ENCODE measurements at places on chromosomes 16 and 17. TPM values are rescaled to one million over a fixed set of nuclear protein-coding genes. Genes with fewer than 3 reads are reported as not detected.
A peak's percentile ranks its signal among the peaks of the same experiment; 100 is the strongest.

Gene ENO3
- total RNA-seq: 7.5 TPM

Gene LITAFD
- total RNA-seq: not detected

GRCh38 chr17:72775919-72776318 is 316.6 kb downstream of the SLC39A11 start:
- no peak for DNase-seq

- no peak for DNase-seq
These were observed 218.5 kb upstream of the CIBAR2 start for GRCh38 chr16:85330694-85331188.

DNA sequence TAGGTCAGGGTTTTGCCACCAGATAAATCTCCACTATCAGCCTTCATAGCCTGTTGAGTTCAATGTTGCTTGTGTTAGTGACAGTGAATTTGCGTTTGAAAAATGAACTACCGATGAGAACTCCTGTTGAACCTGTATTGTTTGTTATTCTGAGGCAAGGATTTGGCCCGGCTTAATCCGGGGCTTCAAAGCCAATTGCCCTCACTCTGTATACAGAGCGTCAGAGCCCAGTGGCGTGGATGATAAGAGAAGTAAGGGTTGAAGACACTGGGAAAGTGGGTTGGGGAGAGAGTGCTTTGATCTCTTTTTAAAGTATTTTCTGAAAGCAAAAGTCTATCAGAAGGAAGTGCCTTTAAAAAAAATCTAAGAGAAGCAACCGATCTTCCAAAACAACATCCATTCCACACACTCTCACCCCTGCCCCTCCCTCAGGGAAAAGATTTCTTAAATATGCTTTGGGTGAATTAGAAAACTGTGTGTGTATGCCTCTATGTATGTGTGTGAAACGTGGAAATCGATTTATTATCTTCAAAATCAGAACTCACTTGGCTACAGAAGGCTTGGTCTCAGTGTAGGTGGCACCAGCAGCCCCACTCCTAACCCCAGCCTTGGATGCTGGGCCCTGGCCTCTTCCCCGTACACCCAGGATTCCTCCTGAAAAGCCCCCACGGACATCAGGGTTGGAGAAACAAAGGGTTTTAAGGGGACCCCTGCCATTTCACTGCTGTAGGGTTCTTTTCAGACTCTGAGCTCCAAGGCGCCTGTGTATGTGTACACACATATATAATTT is 8.8 kb downstream of the TBX4 start:
- no peak for DNase-seq

- peak; percentile 67 for DNase-seq
These were observed 44.6 kb upstream of the SLC38A10 start for GRCh38 chr17:81339534-81340296.

All from mucosa of gallbladder (tissue), 1 donor.